ENCODE measurements at places on chromosomes 6 and 20.

- no peak for DNase-seq
Measured at GRCh38 chr6:158439255-158439654, 120.6 kb upstream of the TMEM181 start.

GRCh38 chr6:157383471-157383870, 2.5 kb downstream of the ZDHHC14 start:
- DNase-seq = no peak

- DNase-seq = no peak
Measured at GRCh38 chr6:19892260-19892659, 55.1 kb downstream of the ID4 start.

GRCh38 chr6:168994956-168995355, 258.7 kb downstream of the THBS2 start:
- no peak for DNase-seq
